ENCODE measurements at places on chromosomes 12 and 14.
A peak's percentile ranks its signal among the peaks of the same experiment; 100 is the strongest.

DNA sequence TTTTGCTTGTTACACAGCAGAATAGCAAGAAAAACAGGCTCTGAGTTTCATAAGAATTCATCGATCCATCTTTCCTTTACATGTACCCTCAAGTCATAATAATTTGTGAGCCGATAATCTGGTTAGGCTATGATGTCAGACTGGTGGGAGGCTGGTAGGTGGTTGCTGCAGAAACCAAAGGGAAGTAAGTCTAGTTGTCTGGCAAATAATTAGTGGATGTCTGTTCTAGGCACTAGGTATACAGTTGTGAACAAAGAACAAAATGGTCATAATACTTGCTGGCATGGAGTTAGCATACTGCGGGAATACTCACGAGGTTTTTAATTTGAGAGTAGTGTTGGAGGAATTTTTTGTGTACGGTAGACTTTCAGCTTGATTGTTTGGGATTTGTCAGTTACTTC lies 8.8 kb downstream of the SUSD6 start:
- no peak for DNase-seq

DNA sequence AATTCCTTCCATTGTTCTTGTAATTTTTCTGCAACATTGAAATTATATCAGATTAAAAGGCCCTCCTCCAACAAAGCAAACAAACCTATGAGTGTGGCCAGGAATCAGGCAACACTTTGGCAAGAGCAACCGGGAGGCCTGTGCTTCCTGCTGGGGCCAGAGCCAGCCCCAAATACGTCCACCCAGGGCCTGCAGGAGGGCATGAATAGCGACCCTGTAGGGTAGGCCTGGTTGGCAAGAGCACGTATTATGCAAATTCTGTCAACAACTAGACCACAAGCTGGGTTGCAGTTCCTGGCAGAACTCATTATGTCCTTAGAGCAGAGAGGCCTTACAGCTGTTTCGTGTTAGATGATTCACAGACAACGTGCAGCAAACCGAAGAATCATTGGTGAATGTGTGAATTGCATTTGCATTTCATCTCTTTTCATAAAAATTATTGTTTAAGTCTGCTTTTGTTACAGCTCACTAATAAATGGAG lies 26.9 kb upstream of the LGALS3 start:
- no peak for DNase-seq

- no peak for DNase-seq
Measured at GRCh38 chr14:42911642-42912041, 1305.0 kb downstream of the LRFN5 start.

DNA sequence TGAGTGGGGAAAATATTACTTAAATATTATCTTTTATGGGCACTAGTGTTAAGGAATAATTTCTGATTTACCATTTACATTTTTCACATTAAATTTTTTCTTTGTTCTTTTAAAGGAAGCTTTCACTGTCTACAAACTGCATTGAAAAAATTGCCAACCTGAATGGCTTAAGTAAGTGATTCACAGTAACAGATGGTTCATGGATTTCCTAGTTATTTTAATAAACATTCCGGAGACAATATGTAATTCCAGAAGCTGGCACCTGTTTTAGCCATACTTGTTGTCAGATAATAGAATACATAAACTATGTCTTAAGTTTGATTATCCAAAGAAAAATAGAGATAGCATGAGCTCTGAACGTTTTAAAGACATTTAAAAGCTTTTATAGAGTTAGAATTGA lies 17.1 kb downstream of the DNAL1 start:
- DNase-seq, result no peak

GRCh38 chr12:116130431-116130830 lies 147.1 kb downstream of the MED13L start:
- no peak for DNase-seq

- DNase-seq, result no peak
Measured at GRCh38 chr12:120075034-120075616, 41.4 kb downstream of the RAB35 start.

DNA sequence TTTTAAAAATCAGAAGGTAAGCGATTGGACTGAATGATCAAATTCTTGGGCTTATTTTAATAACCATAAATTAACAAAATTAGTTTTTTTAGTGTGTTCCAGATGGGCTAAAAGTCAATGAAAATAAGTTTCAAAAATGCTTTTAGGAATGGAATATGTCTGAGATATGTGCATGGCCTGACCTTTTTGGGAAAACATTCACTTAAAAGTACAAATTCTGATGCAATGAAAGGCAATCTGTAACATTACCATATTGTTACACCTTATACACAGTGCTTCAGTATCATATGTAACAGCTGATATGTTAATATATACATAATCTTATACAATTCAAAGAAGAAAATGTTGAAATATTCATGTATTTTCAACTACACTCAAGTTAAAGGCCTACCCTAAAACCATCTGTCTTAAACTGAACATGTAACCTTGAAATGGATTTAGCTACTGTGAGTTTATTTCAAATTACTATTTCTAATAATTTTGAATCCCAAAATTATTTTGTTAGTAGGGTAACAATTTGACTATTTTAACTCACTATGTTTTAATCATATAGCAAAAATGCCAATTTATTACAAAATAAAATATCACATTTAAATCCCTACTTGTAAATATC lies 84.8 kb downstream of the EEA1 start:
- no peak for DNase-seq

- DNase-seq, result no peak
Measured at GRCh38 chr14:68504861-68505260, 288.0 kb downstream of the ZFP36L1 start.

DNA sequence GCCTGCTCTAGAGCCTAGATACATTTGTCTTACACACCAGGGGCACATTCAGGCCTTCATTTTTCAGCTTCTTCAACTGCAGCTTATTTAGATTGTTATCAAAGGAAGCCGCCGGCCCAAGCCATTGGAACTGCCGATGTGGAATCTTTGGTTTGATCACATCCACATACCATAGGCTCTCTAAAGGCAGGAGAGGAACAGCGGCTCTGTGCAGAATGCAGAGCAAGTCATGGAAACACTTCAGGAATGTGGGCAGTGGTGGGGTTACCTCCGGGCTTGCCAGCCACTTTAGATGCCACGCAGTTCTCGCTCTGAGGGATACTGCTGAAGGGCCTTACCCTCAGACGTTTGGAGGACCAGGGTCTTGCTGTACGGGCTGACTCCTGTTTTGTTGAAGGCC lies 53.4 kb upstream of the PYGL start:
- DNase-seq, result no peak

DNA sequence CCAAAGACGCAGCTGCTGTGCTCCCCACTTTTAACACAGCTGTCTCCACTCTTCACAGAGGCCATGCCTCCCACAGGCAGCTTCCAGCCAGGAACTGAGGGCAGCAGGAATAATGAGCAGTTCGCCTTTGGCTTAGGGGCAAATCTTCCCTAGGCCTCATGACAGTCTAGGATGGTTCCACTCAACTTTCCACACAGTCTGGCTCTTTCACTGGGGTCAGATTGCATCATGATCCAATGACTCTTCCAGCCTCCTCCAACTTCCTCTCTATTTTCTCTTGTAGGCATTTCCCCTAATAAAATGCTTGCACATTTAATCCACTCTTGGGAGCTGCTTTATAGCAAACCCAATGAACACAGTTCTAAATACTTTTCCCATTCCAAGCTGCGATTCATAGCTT lies 271.6 kb upstream of the ATP2B1 start:
- DNase-seq, result no peak

GRCh38 chr12:70557583-70558191 lies 79.5 kb downstream of the PTPRB start:
- DNase-seq, result no peak

- no peak for DNase-seq
Measured at GRCh38 chr12:20596061-20596460, 99.1 kb upstream of the SLCO1C1 start.

DNA sequence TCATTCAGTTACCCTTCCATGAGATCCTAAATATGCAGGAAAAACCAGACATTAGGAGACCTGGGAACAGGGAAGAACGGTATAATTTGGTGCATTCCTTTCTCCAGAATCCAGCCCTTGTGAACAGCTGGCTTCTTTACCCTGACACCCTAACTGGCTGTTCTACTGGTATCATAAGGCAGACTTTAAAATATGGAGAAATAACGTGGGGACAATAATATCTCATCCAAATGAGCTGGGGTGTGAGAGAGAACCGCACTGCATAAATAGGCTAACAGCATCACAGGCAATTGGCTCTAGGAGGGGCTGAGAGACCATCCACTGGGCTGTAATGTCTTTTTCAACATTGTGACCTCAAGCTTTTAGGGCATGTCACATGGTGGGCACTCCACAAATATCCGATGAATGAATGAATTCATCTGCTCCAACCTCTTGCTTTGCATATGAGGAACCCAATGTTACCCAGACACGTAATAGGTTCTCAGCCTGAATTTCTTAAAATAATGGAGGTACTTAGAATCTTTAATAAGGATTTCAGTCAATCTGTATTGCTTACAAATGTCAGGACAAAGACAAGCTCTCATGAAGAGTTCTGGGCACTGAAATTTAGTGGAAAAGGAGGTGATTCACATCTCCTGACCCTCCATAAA lies 157.9 kb downstream of the SAMD4A start:
- no peak for DNase-seq

DNA sequence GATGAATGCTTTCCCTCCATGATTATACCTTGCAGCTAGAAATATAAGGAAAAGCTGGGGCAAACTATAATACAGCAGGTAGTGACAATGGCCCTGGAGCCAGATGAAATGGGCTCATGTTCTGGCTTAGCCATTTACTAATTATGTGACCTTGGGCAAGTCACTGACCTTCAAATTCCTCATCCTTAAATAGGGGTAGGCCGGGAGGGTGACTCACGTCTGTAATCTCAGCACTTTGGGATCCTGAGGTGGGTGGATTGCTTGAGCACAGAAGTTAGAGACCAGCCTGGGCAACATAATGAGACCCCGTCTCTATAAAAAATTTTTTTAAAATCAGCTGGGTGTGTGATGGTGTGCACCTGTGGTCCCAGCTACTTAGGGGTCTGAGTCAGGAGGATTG lies 155.4 kb downstream of the C12orf75 start:
- DNase-seq, result no peak

GRCh38 chr12:101925361-101925760 lies 48.0 kb downstream of the DRAM1 start:
- no peak for DNase-seq

DNA sequence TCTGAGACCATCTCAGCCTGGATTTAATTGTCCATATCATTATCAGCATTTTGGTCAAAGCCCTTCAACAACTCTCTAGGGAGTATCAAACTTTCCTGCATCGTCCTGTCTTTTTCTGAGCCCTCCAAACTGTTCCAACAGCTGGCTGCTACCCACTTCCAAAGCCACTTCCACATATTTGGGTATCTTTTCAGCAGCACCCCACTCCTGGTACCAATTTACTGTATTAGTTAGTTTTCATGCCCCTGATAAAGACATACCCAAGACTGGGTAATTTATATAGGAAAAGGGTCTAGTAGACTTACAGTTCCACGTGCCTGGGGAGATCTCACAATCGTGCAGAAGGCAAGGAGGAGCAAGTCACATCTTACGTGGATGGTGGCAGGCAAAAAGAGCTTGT lies 33.1 kb upstream of the YBX3 start:
- DNase-seq, result no peak

GRCh38 chr12:1355396-1355795 lies 239.0 kb downstream of the FBXL14 start:
- no peak for DNase-seq

GRCh38 chr12:42039577-42039976 lies 105.1 kb downstream of the GXYLT1 start:
- DNase-seq, result no peak

GRCh38 chr12:15044471-15044870 lies 71.6 kb downstream of the PDE6H start:
- DNase-seq, result no peak

DNA sequence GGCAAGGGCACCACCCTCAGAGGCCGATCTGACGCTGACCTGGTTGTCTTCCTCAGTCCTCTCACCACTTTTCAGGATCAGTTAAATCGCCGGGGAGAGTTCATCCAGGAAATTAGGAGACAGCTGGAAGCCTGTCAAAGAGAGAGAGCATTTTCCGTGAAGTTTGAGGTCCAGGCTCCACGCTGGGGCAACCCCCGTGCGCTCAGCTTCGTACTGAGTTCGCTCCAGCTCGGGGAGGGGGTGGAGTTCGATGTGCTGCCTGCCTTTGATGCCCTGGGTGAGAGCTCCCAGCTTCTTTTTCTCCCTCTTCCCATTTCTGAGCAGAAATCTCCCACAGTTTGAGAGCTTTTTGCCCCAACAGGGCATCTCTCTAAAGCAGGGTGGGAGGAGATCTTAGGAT lies 1.8 kb downstream of the OAS1 start:
- peak; percentile 25 for DNase-seq

DNA sequence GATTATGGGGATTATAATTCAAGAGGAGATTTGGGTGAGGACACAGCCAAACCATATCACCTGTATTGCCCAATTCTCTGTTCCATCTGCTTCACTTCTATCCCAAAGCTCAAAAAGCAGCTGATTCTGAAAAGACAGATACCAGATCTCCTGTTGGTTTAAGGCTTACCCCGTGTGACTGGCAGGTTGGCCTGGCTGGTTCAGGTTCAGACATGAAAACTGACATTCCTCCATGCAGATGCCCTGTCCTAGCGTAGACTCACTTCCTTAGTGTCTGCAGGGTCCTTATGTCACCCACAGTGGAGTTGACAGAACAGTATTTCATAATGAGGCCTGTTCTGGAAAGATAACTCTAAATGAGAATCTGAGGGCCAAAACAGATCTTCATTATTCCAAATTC lies 61.1 kb upstream of the FLRT2 start:
- no peak for DNase-seq

DNA sequence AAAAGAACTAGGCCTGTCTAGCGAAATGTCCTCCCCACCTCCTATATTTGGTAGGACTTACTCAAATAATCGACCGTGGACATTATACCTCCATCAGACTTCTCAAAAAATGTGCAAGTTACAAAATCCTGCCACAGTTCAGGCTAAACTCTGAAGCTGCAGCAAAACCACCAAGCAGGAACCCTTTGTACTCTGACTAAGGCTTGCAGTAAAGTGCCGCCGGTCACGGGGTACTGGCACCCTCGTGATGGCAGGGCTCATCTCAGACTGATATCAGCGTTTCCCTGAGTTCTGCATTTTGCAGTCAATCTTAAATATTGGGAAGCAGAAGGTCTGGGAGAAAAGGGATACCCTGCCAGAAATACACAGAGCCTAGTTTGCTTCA lies 17.1 kb downstream of the SLC11A2 start:
- DNase-seq, result peak; percentile 58

DNA sequence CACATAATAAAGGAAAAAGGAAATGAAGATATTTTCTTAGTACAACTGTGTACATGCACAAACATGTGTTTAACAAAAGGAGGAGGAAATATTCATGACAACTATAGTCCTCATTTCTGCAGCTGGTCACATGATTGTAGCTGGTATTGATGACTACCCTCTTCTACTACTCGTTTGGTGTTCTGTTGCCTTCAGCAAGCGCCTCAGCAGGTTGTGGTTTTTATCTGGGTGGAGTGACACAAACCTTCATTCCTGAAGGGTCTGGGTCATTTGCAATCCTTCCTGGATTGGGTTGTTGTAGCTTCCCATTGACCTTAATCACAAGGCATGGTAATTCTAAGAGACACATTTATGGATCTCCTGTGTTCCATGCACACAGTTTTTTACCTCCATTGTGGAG lies 1009.9 kb upstream of the USP15 start:
- DNase-seq, result no peak

- DNase-seq, result no peak
Measured at GRCh38 chr14:36450550-36450949, 69.5 kb downstream of the NKX2-1 start.

GRCh38 chr12:70366581-70367257 lies 629 bp downstream of the KCNMB4 start:
- DNase-seq, result peak; percentile 36

- no peak for DNase-seq
Measured at GRCh38 chr12:32016680-32017482, 57.7 kb downstream of the RESF1 start.

Data from stimulated activated CD4-positive, alpha-beta T cell treated with anti-CD3 and anti-CD28 coated beads, Interleukin-4, amount 100 ng/mL, for 4 hours (primary cell).